ENCODE measurements at places on chromosomes 4 and X. TPM values are rescaled to one million over a fixed set of nuclear protein-coding genes. Genes with fewer than 3 reads are reported as not detected.

CHRNA9 gene
- total RNA-seq, result not detected

MAGEE1 gene
- 3.2 TPM for total RNA-seq

STK32B gene
- 0.94 TPM for total RNA-seq

TRAM1L1 gene
- 4.6 TPM for total RNA-seq

PDE6B gene
- total RNA-seq, result 15.1 TPM

TKTL2 gene
- not detected for total RNA-seq

GPR34 gene
- 7.1 TPM for total RNA-seq

SMPX gene
- total RNA-seq, result not detected

RNF212 gene
- 5.1 TPM for total RNA-seq

GRIA2 gene
- total RNA-seq, result 0.18 TPM

CXXC4 gene
- 1.4 TPM for total RNA-seq

ASMT gene
- 1.3 TPM for total RNA-seq

CAPN6 gene
- total RNA-seq, result 0.47 TPM

MAGEE2 gene
- total RNA-seq, result not detected

DNA sequence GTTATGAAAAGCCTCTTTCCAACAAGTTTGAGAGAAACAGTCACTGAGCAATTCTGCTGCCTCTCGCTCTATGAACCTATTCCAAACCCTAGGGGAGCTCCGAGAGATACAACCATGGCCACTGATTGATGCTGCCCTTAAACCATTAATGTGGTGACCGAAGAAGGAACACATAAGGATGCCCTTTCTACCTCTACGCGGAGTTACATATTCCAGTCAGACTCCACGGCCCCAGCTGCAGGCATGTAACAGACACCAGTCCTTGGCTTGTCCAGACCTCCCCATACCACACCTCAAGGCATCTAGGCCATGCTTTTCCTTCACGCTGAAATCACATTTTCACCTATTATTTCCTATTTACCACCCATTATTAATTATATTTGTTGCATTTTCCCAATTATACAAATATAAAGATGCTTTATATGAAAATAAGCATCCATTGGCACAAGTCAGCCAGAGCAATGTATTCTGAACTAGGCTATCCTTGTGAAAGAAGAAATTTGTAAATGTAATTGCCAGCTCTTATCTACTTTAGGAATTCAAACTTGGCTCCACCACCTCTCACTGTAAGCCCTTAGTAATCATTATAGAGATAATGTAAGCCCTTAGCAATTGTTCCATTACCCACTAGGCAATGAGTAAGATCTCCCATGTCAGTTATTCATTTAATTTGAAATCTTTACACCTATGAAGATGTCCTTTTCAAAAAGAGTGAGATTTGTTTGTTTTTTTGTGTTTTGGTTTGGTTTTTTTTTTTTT is 338.4 kb downstream of the NR3C2 start:
- no peak for DNase-seq

GRCh38 chr4:26094911-26095310 is 180.9 kb downstream of the SMIM20 start:
- no peak for DNase-seq

- DNase-seq, result no peak
Measured at GRCh38 chr4:22490718-22491315, 25.0 kb downstream of the ADGRA3 start.

- DNase-seq, result no peak
Measured at GRCh38 chrX:130771648-130772047, 131.4 kb downstream of the ENOX2 start.

DNA sequence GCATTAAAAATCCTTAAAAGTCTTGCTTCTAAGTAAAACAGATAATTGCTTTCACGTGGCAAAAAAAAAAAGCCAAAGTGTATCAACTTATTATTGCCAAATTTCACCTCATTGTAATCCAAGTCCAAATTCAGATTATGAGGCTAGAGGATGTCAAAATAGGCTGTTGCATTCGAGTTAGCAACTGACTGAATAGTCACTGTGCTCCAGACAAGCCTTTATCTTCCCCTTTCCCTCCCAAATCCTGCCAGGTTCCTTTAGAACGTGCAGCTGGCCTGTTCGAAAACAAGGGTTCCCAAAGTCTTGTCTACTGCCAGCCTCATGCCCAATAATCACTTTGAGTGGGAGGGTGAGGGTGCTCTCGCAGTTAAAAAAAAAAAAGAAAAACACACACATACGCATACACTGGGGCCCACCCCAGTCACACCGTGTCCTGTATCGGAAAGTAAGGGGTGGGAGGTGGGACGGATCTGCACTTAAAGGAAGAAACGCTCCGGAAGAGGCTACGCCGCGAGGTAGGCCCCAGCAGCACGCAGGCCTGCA is 603 bp downstream of the MAD2L1 start:
- no peak for DNase-seq

DNA sequence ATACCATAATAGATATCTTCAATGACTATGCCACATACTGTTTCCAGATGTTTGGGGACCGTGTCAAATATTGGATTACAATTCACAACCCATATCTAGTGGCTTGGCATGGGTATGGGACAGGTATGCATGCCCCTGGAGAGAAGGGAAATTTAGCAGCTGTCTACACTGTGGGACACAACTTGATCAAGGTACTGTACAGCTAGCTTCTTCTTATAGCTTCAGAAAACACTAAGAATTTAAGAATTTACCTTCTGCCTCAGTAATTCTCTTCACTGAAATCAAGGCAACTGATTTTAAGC is 805 bp downstream of the KLB start:
- DNase-seq, result peak; percentile 4

DNA sequence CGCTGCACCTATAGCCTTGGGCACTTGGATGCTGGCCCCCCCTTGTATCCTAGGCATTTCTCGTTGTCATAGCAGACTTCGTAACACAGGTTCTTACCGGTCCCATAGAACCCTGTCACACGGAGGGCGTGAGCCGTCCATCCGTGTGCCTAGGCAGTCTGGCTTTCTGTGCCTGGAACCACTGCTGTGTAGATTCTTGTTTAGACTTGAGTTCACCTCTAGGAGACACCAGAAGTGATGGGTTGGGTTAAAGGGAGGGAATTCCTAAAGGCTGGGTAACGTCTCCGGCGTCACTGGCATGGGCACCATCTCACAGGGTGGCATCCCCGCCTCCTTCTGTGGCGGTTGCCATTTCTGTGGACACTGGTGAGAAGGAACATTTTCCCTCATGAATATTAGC is 13.5 kb upstream of the NKX1-1 start:
- no peak for DNase-seq

DNA sequence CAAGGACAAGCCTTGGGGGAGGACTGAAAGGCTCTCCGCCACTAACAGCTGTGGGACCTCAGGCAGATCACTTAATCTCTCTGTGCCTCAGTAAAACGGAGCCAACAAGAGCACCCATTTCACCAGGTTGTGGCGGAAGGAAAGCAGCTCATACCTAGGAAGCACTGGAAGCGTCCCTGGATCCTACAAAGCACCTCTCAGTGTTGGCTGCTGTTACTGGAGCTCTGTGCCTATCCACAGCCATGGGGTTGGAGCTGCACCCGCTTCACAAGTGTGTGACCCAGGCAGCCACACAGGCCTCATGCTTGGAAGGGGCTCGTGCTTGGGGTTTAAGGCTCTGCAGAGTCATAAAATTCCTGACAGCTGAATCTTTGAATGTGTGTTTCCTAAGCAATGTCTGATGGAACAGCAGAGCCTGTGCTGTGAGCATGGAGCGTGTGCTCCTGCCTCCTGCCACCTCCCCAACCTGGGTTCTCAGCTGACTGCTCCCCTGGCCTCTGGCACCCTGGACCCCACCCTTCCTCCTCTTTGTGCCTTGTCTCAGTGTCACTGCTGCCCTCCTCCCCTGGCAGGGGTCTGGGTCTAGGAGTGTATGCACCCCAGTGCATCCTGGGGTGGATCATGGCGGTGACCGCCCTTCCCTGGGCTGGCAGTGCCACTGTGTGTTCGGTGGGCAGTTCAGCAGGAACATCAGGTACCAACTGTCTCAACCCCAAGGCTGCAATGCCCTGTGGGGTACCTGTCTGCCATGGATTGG is 14.4 kb upstream of the MAN2B2 start:
- no peak for DNase-seq

GRCh38 chrX:1397441-1398270 is 5.7 kb upstream of the SLC25A6 start:
- no peak for DNase-seq

DNA sequence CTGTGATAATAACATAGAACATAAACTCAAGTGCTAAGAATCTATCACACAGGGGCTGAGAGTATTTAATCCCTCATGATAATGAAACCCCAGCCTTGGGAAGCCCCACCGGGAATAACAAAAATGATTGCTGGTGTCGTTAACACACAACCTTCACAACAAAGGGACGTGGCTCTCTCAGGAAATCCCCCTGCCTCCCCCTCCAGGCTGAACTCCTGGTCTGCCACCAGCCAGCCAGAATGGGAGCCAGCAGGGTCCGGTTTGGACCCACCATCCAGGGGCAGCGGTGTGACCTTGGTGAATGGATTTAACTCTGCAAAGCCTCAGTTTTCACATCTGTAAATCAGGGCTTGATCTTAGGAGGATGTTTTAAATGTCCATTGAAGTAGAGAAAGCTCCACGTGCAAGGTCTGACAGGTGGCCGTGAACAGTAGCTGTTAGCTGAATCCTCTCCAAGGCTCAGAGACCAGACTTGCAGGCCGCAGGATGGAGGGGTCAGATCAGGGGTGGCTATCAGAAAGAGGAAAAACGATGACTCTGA is 46.5 kb downstream of the ABLIM2 start:
- no peak for DNase-seq

GRCh38 chr4:1244978-1245471 is 3.9 kb downstream of the CTBP1 start:
- peak; percentile 33 for DNase-seq

DNA sequence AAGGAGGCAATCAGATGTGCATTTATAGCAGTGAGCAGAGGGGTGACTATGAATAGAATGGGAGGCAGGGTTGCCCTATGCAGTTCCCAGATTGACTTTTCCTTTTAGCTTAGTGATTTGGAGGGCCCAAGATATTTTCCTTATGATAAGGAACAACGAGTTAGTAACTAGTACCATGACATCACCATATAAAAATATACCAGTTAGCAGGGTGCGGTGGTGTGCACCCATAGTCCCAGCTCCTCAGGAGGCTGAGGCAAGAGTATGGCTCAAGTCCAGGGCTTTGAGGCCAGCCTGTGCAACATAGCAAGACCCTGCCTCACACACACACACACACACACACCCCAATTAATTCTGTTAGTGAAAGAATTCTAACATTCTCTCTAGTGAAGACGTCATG is 53.0 kb downstream of the IL13RA2 start:
- DNase-seq, result no peak

GRCh38 chr4:136078976-136079375 is 1453.3 kb downstream of the PCDH18 start:
- DNase-seq, result no peak

GRCh38 chr4:147863111-147863747 is 131.3 kb downstream of the ARHGAP10 start:
- no peak for DNase-seq

- no peak for DNase-seq
Measured at GRCh38 chr4:151934766-151935165, 174.0 kb upstream of the GATB start.

- no peak for DNase-seq
Measured at GRCh38 chr4:16029886-16030285, 53.9 kb downstream of the PROM1 start.

GRCh38 chr4:3252831-3253641 is 4.1 kb downstream of the MSANTD1 start:
- DNase-seq, result no peak

DNA sequence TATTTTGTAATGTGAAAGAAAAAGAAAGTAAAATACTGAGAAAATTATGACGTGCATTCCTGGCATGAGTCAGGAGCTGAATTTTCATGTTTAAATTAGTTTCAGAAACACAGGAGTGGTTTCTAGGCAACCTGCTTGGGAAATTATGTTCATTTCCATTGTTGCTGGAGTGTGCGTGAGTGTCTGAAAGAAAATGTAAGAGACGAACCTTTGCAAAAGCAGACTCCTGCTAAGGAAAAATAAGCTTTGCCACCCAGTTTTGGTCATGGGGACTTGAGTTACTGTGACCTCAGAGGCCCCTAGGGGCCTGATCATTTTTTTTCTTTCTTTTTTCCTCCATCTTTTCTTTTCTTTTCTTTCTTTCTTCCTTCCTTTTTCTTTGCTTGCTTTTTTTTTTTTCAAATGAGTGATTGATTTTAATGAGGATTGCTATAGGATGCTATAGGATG is 18.8 kb upstream of the CHRNA9 start:
- DNase-seq, result no peak

DNA sequence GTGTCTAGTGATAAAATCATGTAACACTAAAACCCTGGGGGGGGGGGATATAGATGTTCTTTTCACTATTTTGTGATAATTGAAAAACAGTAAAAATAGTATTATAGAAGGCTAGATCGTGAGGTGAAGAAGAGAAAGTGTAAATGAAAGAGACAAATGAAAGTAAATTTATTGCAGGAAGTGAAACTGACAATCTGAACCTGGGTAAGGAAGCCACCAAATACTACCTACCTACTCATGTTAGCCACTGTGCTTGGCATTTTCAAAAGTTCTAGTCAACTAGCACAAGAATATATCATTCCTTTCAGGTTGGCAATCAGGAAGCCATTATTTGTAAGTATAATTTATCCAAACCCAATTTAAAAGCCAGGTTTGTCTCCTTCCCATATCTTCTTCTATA is 1366.1 kb downstream of the FAM133A start:
- no peak for DNase-seq

GRCh38 chr4:31307029-31307428 is 586.9 kb downstream of the PCDH7 start:
- no peak for DNase-seq

DNA sequence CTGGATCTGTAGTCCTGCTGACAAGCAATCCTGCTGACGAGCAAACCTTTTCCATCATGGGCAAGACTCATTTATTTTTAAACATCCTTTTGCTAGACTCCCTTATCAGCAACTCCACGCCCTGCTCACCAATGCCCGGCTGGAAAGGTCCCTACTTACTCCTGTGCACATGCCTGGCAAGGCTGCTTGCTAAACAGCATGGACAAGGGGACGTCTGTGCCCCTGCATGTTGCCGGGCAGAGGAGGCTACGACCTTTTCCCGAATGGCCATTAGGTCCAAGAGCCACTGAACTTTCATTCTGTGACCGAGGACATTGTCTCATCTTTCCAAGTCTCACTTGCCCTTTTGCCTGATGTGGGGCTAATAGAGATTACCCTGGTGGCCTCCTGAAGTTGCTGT is 98.6 kb downstream of the MGST2 start:
- DNase-seq, result no peak

- DNase-seq, result peak; percentile 94
Measured at GRCh38 chr4:123555233-123555806, 158.7 kb downstream of the SPRY1 start.

DNA sequence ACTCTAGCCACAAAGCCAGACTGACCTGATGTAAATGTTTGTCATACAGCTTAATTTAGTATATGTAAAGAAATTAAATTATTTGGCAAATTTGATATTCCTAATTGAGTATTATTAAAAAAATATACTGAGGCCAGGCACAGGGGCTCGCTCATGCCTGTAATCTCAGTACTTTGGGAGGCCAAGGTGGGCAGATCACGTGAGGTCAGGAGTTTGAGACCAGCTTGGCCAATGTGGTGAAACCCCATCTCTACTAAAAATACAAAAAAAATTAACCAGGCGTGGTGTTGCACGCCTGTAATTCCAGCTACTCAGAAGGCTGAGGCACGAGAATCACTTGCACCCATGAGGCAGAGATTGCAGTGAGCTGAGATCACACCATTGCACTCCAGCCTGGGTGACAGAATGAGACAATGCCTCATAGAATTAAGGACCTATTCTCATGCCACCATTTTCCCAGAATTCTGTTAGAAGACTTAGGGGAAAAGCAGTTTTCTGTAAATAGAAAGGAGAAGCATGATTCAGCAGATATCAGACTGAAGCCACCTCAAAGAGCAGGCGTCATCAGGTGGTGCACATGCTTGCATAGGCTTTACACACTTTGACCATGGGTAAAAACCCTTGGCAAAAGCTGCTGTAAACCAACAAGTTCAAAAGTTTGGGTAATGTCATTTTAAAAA is 6.1 kb downstream of the UBQLN2 start:
- no peak for DNase-seq

All from ureter (tissue), 1 donor.